CD4-positive, alpha-beta T cell (primary cell): ENCODE measurements at places on chromosomes 4 and X.

DNA sequence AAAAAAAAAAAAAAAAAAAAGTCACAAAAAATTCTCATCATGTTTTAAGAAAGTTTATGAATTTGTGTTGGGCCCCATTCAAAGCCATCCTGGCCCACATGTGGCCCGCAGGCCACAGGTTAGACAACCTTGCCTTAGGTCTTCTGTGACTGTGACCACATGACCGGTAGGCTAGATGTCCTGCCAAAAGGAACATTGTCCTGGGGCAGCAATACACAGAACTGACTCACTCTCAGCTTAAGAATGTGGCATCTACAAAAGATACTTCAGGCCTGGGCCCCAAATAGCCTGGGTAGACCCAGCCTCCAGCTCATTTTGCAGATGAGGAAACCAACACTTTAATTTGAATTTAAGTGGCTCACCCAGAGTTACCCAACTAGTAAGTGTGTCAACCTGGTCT lies 10.0 kb downstream of the AWAT2 start:
- DNase-seq: no peak

- DNase-seq: no peak
These were observed 53.6 kb downstream of the GRK4 start for GRCh38 chr4:3016961-3017360.

DNA sequence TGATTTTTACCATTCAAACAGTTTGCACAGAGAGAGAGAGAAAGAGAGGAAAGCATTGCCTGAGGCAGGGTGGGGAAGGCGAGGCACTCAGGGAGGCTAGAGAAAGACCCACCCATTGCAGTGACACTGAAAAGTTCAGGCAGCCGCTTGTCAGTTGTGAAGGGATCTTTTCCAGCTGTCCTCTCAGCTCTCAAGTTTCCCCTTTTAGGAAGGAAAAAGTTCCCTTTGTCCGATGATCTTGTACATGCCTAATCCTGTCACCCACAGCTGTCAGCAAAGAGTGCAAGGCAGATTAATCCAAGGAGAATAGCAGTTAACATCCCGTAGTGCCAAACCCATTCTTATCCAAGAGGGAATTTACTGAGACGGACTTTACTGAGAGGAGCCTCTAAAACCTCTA lies 255.0 kb downstream of the MAGEB5 start:
- no peak for DNase-seq

DNA sequence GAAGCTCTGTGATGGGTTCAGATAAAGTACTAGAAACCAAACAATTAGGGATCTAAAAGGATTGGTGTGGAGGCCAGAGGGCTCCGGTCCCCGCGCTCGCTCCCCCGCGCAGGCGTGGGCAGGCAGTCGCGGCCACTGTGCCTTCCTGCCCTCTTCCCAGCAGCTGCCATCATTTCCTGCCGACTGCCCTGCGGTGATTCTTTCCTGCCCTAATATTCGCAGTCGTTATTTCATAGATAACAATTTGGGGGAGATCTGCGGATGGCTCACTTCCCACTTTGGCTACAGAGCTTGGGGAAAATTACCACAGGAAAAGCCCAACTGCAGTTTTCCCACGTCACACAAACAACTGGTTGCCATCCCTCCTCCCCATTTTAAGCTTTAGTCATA lies 2.2 kb downstream of the GRIA2 start:
- DNase-seq: no peak

GRCh38 chr4:132593717-132594400 lies 555.2 kb upstream of the PCDH10 start:
- no peak for DNase-seq
